ENCODE measurements at places on chromosomes 11 and 22.

- no peak for ATAC-seq
Measured at GRCh38 chr11:108593923-108594434, 411 bp upstream of the EXPH5 start.

DNA sequence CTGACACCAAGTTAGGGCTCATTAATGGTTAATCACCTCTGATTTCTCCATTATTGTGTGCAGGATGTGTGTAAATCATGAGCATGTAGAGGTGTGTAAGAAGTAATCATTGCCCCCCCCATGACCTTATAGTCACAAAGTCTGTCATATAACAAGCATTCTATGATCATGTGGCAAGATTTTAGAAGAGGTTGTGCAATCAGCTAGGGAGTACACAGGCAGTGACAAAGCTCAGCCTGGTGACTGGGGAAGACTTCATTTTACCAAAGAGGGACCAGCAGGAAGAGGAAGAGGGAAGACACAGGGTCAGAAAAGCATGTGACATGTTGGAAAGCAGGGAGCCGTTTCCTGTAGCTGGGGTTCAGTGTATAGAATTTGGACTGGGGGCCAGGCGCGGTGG, 176.5 kb upstream of the LARGE1 start:
- ATAC-seq, result peak; percentile 17

GRCh38 chr22:44925465-44926123, 84.2 kb downstream of the PHF21B start:
- no peak for ATAC-seq

GRCh38 chr11:5242933-5243815, 6.5 kb downstream of the HBG1 start:
- ATAC-seq, result no peak

GRCh38 chr11:119317592-119318239, 786 bp upstream of the MCAM start:
- ATAC-seq, result no peak

DNA sequence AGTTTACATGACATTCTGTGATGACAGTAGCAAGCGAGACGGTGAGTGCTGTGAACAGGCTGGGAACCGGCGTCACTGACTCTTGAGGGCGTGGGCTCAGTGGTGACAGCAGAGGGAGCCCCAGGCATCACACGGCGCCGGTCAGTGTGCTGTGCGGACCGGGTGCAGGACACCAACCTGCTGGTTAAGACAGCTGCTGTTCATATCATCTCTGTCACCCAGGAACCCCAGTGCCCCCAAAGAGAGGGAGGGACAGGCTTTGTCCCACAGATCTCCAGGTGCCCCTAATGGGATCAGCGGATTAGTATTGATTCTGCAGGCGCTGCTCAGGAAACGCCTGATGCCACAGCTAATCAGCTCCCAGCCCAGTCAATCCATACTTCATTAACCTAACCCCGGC, 18.4 kb downstream of the B3GAT1 start:
- peak; percentile 94 for ATAC-seq

DNA sequence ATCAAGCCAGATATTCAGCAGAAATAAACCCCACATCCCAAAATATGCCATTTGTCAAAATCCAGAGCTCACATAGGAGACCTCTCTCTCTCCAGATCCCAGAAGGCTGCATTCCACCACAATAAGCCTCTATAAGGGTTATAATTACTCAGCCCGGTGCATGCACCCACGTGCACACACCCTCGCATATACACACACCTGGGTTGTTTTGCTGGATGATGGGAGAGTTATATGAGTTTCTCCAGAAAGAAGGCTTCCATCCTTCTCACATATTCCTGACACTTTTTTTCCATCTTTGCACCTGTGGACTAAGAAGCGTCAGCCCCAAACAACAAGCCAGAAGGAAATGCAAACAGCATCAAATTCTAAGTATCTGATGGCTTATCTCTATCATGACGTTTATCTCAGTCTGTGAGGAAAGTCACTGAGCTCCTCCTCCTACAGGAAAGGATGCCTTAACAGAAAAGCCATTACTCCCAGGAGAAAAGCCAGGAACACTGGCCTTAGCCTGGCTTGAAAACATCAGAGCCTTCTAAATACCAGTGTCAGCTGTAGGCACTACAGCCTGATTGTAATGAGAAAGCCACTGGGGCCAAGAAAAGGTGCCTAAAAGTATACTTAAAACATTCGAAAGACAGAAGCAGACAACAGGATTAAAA, 253.2 kb downstream of the LARGE1 start:
- ATAC-seq, result peak; percentile 55

DNA sequence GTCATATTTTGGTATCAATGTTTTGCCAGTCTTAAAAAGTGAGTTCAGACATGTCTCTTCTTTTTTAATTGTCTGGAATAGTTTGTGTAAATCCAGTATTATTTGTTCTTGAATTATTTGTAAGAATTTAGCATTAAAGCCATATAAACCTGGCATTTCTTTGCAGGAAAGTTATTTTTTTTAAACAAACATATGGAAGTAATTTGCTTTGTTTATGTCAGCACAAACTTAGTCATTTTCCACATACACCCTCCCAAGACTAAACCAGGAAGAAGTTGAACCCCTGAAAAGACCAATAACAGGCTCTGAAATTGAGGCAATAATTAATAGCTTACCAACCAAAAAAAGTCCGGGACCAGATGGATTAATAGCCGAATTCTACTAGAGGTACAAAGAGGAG, 9.1 kb upstream of the CCDC81 start:
- no peak for ATAC-seq

- ATAC-seq, result no peak
Measured at GRCh38 chr11:33645686-33646085, 54.9 kb downstream of the C11orf91 start.

DNA sequence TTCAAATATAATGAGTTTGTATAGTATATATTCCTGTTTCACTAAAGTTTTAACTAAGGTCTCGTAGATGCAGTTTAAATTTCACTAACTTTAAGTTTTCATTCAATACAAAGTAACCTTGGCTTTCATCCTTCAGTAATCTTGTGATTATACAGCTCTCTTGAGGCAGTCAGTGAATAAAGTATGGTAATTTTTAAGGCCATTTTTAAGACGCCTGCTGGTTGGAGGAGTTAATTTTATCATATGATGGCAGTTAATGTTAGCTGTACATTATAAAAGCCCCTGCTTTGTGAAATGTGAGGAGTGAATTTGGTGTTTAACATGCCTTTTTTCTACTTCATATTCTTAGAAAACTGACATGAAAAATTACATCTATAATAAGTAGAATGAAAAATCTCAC, 163.6 kb downstream of the TMEM135 start:
- no peak for ATAC-seq

DNA sequence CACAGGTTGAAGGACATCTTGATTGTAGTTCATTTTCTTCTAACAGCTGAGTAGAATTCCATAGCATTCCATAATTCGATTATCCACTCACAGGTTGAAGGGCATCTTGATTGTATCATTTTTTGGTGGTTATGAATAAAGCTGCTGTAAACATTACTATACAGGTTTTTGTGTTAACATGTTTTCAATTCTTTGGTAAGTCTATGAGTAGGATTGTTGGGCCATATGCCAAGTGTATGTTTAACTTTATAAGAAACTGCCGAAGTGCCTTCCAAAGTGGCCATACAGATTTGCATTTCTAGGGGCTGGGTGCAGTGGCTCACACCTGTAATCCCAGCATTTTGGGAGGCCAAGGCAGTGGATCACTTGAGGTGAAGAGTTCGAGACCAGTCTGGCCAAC, 44.6 kb downstream of the ANKRD42 start:
- no peak for ATAC-seq

DNA sequence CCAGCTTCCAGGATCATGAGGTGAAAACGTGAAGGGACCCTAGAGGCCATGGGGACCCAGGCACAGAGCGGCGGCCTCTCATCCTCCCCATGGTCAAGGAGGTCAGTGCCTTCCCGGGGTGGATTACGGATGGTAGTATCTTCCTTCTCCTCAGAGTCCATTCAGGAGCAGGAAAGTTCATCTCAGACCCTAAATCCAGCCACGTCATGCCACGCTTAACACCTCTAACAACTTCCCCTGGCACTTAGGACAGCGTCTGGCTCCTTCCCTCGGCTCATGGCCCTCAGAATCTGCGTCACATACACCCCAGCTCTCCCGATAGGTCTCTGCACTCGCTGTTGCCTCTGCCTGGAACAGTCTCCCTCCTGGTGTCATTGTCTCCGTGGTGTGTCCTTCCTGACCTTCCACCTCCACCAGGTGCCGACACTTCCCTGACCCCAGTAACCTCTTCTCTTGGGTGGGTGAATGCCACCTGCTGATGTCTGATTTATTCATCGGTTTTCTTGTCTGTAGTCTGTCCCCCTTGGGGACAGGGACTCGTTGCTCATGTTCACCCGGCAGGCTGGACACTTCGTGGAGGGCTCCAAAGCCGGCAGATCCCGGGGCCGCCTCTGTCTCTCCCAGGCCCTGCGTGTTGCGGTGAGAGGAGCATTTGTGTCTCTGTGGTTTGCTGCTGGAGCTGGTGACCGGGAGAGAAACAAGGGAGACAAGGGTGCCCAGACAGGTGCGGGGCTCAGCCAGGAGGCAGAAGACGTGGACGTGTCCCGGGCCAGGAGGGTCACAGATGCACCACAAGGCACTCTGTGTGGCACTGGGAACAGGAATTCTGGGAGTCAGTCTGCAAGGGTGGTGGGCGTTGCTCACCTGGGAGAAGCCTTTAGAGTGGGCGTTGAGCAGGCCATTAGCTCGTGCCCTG, 1.4 kb downstream of the MYEOV start:
- no peak for ATAC-seq

DNA sequence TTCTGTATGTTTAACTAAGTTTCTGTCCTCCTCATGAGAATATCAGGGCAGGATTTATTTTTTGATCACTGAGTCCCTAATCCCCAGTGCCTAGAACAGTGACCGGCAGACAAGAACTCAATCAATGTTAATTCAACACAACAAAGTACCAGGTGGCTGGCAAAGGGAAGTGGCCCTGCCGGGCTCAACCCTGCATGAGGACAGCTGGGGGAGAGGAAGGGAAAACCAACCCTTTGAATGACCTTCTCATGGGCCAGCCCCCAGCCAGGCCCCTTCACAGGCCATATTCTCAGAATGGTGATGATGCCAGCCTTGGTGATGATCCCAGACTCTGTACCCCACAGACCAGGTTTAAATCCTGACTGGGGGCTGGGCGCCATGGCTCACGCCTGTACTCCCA, 1.4 kb upstream of the MFNG start:
- ATAC-seq, result no peak

GRCh38 chr11:105719073-105719822, 109.4 kb downstream of the GRIA4 start:
- ATAC-seq, result peak; percentile 75

GRCh38 chr11:41267451-41267850, 192.0 kb downstream of the LRRC4C start:
- ATAC-seq, result no peak

GRCh38 chr22:36323182-36323854, 64.4 kb downstream of the MYH9 start:
- ATAC-seq, result no peak

- no peak for ATAC-seq
Measured at GRCh38 chr11:91871791-91872190, 352.8 kb upstream of the FAT3 start.

GRCh38 chr11:114110123-114110522, 50.6 kb downstream of the ZBTB16 start:
- ATAC-seq, result no peak

DNA sequence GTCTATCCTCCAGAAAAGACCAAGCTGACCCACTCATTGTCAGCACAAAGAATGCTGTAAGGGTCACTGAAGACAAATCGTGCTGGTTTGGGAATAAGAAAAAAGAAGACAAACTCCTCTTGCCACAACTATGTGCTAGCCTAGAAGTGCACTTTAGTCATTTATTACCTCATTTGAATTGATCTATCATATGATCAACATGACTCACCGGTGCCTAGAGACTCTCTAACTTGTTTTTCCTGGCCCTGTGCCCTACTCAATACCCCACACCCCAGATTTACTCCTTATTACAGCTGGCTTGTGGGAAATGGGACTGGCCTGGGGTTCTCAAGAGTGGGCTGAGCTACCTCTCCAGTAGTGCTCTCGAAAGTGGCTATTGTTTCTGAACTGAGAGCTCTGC, 35.9 kb upstream of the HORMAD2 start:
- peak; percentile 90 for ATAC-seq

GRCh38 chr22:31626427-31627150, 35.4 kb downstream of the PISD start:
- no peak for ATAC-seq

GRCh38 chr11:63931045-63931444, 7.8 kb upstream of the NAA40 start:
- ATAC-seq, result no peak

DNA sequence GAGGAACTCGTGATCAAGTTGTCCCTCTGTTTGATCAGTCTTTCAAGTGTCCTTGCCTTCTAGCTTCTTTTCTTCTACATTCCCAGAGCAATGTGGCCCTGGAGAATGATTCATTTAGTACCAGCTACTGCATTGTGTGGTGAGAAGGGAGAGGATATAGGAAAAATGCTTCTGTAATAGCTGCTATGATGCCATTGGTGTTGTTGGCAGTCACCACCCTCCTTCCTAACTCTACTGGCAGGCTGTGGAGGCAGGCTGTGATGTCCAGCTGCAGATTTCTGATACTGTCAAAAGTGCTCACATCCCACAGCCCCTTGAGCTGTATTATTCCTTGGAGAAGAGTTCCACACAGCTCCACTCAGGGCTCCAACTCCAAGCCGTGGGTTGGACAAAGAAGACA, 52.8 kb downstream of the ENDOD1 start:
- ATAC-seq, result no peak

GRCh38 chr11:113934761-113935160, 30.2 kb downstream of the HTR3B start:
- no peak for ATAC-seq

DNA sequence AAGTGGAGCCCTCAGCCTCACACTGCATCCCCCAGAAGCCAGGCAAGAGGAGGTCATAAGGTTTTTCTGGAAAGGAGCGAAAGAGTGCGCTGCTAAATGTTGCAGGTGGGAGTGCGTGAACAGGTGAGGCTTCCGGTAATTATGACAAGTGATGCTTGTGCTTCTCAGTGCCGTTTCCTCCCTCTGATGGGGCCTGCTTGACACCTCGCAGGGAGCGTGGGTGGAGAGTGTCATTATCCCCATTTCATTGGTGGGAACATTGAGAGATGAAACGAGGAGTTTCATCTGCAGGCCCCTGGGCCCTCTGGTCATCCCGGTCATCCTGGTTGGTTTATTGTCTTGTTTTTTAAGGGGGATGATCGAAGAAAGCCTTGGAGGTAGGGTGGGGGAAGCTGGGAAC, 57.5 kb downstream of the BCR start:
- ATAC-seq, result no peak

Measured in motor neuron (in vitro differentiated cells).